CD4-positive, alpha-beta T cell treated with Interleukin-6 for 4 hours (primary cell): ENCODE measurements at places on chromosomes 11 and 22.

DNA sequence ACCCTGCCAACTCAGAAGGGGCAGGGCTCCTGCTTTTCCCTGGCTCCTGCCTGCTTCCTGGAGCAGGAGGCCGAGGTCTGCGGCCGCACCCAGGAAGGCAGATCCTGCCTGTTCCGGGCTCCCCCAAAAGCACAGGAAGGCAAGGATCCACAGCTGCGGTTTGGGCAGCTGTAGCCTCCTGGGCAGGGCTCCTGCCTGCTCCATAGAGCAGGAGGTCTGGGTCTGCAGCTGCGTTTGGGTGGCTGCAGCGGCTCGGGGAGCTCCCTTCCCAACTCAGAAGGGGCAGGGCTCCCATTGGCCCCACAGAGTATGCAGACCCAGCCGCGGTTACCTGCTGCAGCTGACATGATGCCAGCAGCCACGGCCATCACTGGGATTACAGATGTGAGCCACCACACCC is 5.5 kb downstream of the UPK2 start:
- no peak for DNase-seq

DNA sequence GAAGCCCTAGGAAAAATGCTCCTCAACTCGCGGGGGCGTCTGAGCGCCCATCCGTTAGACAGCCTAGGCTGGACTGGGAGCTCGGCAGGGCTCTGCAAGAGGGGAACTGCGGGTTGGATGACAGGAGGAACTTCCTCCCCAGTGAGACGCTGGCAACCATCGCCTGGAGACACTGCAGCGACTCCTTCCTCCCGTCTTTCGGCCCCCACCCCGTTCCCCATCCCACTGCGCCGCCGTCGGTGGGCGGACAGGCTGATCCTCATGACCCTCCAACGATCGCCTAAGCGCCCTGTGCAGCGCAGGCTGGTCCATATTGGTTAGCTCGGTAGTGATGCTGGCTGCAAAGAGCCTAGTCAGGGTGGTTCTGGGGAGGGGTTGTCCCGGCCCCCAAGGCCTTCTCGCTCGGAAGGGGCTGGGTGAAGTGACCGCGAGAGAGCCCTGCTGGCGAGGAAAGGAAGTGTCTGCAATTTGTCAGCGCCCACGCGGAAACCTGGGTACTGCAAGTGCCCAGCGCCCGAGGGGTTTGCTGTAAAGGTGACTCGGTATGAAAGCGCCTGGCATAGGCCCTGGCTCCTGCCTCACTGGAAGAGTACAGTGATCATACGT is 638 bp downstream of the NRGN start:
- peak; percentile 65 for DNase-seq

- no peak for DNase-seq
These were observed 10.8 kb downstream of the SLC35C1 start for GRCh38 chr11:45815747-45816146.

DNA sequence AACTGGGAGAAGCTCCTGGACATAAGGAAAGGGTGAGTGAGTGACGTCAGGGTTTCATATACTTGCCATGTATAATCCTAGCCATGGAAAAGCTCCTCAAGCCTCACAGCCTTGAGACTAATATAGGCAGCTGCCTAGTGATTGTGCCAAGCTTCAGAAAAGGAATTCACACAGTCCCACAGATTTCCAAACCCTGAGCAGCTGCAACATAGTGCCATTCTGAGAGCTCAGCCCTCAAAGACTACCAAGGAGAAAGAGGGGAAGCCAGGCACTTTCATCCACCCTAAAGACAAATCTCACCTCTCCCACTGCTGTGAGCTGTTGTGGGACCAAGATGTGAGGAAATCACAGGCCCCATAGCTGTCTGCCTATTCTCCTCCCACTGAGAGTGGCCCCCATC is 707.9 kb upstream of the ANO5 start:
- DNase-seq = no peak

DNA sequence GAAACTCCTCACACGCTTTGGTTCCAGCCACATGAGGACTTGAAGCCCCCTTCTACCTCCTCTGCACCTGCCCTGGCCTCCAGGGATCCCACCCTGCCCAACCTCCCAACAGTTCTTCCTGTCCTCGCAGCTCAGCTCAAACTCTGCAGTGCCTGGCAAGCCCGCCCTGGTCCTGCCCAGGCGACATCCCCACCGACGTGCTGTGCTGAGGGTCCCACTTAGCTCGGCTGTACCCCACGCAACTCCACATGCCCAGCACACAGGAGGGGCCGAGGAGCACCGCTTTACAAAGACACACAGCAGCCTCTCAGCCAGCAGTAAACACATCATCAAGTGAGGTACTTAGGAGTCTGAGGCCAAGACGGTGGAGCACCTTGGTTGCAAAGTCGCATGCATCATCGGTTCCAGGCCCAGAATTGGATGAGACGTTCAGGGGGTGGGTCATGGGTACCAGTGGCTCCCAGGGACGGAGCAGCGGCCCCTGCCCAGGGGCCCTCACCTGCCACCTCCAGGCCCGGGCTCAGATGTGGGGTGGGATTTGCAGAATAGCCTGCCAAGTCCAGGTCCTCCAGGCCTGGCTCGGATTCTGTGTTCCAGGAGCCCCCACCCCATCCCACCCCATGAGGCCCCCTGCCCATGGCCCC is 72.6 kb downstream of the CELSR1 start:
- no peak for DNase-seq

DNA sequence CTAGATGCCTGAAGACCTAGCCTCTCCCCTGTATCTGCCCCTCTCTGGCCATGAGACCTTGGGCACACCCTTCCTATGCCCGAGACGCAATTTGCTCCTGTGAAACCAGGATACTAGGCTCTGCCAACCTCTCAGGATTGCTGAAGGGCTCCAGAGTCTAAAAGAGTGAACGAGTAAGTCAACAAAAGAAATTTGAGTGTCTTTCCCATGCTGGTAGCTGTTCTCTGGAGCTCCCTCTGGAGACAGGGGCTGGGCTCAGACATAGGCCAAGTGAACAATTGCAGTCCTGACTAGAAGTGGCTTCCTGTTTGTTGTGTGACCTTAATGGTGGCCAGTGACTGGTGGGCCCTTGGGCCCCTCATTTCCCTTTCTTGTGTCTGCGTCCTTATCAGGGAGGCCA is 189.0 kb upstream of the NARS2 start:
- DNase-seq = no peak

DNA sequence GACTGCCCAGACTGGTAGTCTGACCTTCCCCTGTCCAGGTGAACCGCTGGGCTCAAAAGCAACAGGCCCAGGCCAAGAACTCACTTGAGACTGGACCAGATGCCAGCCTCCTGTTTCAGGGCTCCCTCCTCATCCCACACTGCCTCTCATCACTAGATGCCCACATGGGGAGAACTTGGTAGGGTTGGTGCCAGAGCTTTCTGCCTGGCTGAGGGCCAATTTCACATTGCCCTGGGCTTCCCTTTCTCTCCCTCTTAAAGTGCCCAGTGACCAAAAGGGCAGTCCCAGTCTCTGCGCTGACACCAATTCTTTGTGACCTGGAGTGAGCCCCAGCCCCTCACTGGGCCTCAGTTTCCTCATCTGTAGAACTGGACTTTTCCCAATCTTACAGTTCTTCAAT is 41.7 kb downstream of the C11orf58 start:
- DNase-seq = no peak

GRCh38 chr11:80993536-80993935 is 1552.7 kb upstream of the TENM4 start:
- DNase-seq = no peak

DNA sequence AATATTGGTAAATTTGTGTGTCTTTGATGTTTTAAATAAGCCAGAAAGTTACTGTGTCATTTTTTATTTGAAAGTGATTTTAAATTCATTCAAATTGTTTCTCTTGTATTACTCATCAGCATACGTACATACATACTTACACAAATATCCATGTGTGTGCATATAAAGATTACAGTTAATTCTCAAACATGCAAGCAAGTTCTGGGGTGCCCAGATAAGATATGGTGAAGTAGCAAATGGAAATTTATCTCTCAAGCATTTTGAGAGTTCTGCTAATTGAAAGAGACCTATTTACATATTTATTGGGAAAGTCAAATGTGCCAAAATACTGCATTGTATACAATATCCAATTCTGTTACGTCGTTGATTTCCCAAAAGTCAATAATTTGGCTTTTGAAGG is 1024.0 kb upstream of the CNTN5 start:
- no peak for DNase-seq

- DNase-seq = no peak
These were observed 21.1 kb upstream of the NECTIN1 start for GRCh38 chr11:119750056-119750455.

DNA sequence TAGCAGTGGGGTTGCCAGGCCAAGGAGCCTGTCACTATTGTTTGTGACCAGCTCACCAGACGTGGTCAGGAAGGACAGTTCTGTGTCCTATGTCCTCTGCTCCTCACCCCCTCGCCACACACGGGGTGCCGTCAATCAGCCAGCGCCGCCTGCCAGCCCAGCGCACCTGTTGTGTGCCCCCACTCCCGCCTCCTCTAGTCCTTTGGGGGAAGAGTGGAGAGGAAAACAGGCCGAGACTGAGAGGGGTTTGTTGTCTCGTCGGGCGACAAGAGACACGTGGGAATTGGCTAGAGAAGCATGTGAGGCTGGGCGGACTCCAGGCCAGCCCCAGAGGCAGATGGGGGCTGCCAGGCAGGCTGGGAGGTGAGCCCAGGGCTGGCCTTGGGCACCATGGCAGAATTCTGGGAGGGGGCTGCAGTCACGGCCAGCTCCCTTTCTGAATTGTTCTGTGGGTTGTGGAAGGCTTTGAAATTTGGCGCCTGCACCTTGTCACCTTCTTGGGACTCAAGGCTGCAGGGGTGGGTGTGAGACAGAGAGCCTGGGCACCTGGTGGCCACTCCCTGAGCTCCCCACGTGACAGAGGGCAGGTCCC is 3.1 kb upstream of the KCNQ1OT1 start:
- DNase-seq = no peak

- DNase-seq = no peak
These were observed 49.8 kb downstream of the ARHGAP8 start for GRCh38 chr22:44802071-44802700.

DNA sequence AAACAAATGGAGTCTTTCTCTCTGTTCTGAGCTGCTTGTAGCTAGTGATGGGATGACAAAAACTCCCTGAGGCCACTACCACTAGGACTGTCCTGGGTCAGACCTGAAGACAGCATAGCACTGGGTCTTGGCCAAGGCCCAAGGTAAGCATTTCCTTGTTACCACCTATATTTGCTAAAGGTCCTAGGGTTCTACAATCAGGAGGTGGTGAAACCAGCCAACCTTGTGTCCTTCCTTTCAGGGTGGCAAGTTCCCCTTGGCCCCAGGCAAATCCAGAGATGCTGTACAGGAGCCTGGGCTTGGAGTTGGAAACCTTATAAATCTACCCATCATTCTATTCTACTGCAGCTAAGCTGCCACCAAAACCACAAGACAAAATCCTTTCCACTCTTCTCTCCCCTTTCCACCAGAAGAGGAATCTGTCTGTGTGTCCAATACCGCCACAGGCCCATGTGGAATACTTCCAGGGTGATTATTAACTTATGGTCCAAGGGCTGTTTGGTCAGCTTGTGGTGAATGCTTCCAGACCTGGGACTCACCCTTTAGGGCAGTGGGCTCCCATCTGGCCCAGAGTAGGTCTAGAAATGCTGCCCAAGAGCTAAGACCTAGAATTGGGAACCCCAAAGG is 16.8 kb downstream of the SLC22A25 start:
- no peak for DNase-seq
